GM13976 (cell line): ENCODE measurements at places on chromosomes 5 and 9.

- no peak for DNase-seq
These were observed 14.5 kb downstream of the FCN2 start for GRCh38 chr9:134895097-134895496.

- DNase-seq = no peak
These were observed 1925.3 kb upstream of the ACO1 start for GRCh38 chr9:30459156-30459555.

DNA sequence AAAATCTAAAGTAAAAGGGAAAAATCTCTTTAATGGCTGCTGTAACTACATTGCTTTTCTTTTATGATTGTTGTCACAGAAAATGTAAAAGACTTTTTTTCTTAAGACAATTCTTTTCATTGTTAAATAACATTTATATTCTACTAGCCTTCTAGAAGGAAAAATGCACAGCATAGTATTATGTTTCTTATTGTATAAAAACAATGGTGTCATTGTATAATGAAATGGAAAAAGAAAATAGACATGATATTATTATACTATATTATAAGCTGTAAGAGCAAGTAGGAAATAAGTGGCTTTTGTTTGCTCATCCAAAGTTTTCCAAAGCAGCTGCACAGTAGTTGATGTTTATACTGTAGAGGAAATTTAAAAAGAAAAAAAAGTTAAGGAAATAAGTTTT lies 1021.7 kb downstream of the EFNA5 start:
- no peak for DNase-seq

DNA sequence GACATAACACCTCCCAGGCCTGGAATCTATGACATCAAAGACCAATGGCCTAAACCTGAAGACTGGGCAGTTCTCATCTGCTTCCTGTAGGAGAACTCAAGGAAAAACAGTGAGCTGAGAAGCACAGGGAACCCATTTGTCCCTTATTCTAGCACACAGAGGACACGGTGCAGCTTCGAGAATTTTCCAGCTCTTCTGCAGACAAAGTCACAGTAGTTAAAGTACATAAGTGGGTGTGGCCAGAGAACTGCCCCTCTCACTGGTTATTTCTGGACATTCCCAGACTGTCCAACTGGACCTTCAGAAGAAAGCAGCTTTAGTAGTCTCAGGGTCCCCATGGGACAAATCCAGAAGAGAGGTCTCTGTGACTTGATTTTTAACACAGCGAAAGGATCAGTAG lies 114.6 kb downstream of the KLHL3 start:
- DNase-seq = no peak
